ENCODE measurements at places on chromosomes 16 and 17.

- DNase-seq, result no peak
Observed at GRCh38 chr16:71912534-71913275, 17.4 kb downstream of the IST1 start.

- DNase-seq, result no peak
Observed at GRCh38 chr16:87492291-87492630, 563 bp downstream of the ZCCHC14 start.

- no peak for DNase-seq
Observed at GRCh38 chr16:10895053-10895946, 18.3 kb downstream of the CIITA start.

DNA sequence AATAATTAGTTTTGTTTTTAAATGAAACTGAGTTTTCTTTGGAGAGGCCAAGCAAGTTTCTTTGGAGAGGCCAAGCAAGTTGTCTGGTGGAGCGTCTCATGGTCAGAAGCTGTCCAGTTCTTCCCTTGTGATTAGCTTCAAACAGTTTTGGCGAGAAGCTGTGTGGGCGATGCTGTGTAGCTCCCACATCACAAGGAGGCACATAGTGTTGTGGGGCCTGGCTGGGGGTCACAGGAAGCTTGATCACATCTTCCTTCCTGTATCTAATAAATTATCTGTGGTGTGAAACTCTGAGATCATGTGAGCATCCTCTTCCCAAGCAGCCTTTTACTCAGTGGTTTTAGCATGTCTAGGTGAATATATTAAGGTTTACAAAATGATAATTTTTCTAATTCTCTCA is 33.9 kb downstream of the SPECC1 start:
- no peak for DNase-seq

GRCh38 chr17:61723914-61724313 is 132.9 kb upstream of the NACA2 start:
- no peak for DNase-seq

DNA sequence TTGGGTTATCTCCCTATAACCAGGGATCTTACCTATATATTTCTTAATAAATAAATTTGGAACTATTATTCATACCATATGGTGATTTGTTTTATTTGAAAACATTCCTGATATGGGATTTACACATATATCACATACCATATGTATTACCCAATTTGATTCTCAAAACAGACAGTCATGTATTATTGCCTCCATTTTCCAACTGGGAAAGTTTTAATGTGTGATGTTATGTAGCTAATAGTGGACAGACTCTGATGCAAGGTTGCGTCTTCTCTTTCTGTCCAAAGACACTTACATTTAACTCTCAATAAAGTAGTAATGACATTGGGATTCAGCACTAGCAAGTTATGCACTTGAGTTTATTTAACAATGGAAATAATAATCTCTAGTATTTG is 1.1 kb downstream of the KRTAP9-9 start:
- no peak for DNase-seq

DNA sequence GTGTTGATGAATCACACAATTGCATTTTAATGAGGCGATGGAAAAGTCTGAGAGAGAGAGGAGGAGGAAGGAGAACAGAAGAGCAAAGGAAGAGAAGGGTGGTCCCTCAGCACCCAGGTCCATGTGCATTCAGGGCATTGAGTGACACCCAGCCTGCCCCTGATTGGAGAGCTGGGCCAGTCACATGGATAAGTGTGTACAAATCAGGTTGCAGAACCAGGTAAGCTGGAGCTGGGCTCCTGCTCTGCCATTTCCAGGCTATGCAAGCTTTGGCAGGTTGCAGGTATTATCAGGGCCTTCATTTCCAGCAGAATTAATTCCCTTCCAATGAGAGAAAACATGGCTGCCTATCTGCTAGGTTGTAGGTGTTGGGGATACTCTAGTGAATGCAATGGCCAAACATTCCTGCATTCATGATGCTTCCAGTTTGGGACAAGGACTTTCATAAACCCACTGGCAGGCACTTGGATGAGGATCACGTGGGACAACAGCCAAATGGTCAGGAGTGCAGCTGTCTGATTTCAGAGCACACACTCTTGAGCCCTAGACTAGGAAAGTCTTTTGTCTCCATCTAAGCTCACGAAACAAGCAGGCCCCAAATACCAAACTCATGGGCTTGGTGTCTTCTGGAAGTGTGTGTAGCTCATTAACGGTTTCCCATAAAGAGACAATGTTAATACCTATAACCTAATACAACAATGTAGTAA is 577.9 kb upstream of the CDH5 start:
- no peak for DNase-seq

GRCh38 chr16:11232852-11233726 is 22.9 kb downstream of the SOCS1 start:
- peak; percentile 86 for DNase-seq

GRCh38 chr17:32783602-32784001 is 93.3 kb downstream of the MYO1D start:
- peak; percentile 58 for DNase-seq

GRCh38 chr16:74768239-74768638 is 6.4 kb downstream of the FA2H start:
- DNase-seq, result no peak

GRCh38 chr16:59048876-59049275 is 314.8 kb upstream of the GOT2 start:
- no peak for DNase-seq

DNA sequence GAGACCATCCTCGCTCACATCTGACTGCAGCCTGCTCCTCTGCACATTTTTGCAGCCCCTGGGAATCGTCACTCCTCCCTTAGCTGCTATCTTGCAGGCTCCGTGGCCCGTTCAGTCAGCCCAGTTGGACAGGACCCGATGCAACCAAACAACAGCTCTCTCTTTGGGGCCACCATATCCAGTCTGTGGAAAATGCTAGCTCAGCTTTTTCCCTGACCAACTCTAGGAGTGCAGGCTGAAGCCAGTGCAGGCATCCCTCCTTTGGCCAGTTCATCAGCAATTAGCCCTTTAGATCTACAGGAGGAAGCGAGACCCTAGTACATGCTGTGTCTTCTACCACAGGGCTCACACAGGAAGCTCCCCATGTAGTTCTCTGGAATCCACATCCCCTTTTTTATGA is 182.1 kb downstream of the HS3ST3A1 start:
- no peak for DNase-seq

DNA sequence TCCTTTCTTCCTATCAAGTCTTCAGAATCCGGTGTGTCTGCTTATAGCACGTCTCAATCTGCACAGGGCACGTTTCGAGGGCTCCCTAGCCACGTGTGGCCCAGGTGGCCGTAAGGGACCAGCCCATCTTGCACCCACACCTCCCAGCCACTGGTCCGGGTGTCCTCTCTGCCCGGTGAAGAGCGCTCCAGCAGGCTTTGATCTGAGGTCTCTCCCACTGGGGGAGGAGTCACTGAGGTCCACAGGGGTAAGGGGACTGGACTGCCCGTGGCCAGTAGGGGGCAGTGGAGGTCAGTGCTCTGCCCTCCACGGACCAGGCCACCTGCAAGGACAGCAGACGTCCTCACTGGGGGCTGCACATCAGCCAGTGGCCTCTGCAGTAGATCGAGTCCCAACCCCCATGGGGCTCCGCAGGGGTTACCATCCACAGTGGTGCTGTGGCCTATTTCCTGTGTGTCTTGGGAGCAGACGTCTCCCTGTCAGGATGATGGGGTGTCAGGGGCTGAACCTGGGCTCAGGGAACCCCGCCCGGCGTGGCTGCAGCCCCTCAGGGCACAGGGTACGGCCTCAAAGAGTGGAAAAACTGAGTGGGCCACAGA is 204.1 kb upstream of the CIBAR2 start:
- peak; percentile 18 for DNase-seq

DNA sequence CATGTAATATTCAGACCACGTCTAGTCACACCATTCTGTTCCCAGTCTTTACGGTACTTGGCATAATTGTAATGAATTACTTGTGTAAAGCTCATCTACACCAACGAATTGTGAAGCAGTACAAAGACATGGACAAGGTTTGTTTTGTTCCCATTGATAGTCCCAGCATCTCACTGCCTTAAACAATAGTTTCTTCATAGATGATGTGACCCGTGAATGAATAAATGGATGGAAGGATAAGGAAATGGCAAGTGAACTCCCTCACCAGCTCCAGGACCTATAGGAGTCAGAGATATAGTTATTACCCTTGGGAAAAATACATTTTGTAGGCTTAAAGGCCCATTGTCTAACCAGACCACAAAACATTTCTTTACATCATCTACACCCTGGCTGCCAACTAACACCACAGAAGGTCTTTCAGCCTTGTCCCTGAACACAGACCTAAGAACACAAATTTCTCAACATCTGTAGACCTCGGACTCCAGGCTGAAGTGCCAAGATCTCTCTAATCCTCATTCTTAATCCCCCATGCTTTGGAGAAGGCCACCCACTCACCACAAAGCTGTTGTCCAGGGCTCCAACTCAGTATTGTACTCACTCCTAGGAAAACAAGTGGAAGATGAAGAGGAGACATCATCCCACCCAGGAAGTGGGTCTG is 38.2 kb downstream of the MAF start:
- DNase-seq, result no peak

- no peak for DNase-seq
Observed at GRCh38 chr17:16371742-16372141, 9.1 kb upstream of the UBB start.
